ENCODE measurements at places on chromosomes 1 and 21.

DNA sequence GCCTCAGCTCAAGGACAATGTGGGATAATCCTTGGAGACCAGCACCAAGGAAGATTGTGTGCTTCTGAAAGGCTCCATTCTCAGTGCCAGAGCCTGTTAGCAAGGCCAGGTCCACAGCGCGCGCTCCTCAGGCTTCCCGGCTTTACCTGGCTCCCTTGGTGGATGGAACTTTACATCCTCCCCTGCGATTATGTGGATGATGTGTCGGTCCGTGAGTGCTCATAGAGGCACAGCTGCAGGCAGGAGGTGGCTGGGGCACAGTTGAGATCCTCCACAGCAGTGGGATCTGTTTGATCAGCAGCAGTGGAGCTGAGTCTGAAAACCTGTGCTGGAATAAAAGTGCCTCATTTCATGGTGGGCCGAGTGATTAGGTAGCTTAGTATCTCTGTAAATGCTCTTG, 62.7 kb downstream of the PRDM2 start:
- DNase-seq: no peak

DNA sequence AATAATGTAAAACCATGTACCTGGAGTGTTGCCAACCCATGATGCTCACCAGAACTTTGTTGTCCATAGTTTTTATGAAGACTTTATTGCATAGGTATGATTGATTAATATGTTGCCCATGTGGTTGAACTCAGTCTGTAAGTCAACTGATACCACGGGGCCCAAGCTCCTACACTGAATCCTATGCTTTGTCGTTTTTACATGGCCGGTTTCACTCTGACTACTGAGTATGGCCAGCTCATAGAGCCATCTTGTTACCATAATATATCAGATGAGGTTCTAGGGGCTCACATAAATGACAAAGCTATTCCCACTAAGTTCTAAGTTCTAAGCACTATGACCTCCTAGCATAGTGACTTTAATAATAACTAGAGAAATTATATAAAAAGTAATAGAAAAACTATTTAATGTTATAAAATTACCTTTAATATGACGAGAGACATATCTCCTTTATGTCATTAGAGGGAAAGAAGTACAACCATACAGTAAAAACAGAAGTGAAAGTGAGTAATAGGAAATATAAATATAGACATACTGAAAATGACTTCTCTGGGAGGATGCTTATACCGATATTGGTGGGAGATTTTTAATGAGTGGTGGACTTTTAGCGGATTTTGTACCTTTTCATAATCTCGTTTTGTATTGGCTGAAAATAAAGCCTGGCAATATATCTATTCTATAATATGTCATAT, 983.4 kb upstream of the PRMT6 start:
- no peak for DNase-seq

- DNase-seq: no peak
Measured at GRCh38 chr1:2213576-2214505, 14.3 kb upstream of the SKI start.

GRCh38 chr1:11132563-11133293, 33.1 kb upstream of the EXOSC10 start:
- DNase-seq: no peak

DNA sequence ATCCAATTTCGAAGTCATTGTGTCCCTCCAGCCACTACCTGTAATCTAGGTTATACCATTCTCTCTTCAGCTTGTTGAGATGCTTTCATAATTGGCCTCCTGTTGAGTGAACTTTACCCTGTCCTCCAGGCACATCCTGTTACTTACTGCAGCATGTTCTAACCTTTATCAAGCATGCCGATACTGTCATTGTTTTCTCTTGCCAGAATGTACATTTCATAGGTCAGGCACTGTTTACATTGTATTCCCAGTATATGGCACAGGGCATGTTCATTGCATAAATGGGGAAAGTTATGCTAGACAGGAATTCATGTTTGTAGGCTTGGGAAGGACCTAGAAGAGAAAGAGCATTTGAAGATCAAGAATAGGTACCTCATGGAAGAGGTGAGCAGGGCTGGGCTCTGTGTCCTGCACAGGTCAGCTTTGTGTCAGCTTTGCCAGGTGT, 10.2 kb downstream of the CXADR start:
- no peak for DNase-seq

GRCh38 chr1:27891196-27891889, 19.0 kb downstream of the THEMIS2 start:
- DNase-seq: no peak
